ENCODE measurements at places on chromosomes 6 and 20.

DNA sequence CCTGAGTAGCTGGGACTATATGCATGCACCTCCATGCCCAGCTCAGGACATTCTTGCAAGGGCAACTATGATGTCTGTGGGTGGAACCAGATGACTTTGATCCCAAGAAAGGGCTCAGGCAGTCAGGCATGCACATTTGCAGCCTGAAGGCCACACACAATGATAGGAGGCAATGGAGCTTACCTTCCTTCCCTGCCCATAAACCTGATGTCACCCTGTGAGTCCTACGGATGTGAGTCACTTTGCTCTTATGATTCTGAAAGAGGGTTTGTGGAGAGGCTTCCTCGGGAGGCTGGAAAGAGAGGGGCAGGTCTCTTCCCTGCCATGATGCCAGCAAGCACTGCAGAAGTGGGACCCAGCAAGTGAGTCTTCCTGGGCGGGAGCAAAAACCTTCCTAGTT, 202.4 kb downstream of the LY86 start:
- peak; percentile 97 for DNase-seq

GRCh38 chr6:87798393-87799278, 96.6 kb upstream of the AKIRIN2 start:
- DNase-seq, result no peak

GRCh38 chr20:38211200-38212097, 46.4 kb upstream of the TGM2 start:
- DNase-seq, result no peak

DNA sequence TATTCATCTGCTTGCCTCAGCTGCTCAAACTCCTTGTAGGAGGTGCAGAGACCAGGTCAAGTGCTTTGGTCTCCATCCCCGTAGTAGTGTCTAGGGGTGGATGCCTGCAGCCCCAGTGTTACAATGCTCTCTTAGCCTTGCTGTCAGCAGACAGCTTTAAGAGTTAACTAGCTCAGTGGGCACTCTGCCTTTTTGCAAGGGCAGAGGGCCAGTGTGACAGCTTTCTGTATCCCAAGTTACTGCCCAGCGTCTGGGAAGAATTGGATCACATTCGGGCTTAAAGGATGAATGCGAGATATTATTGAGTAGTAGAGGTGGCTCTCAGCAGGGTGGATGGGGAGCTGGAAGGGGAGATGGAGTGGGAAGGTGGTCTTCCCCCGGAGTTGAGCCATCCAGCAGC, 339.9 kb upstream of the RNF217 start:
- DNase-seq, result no peak

DNA sequence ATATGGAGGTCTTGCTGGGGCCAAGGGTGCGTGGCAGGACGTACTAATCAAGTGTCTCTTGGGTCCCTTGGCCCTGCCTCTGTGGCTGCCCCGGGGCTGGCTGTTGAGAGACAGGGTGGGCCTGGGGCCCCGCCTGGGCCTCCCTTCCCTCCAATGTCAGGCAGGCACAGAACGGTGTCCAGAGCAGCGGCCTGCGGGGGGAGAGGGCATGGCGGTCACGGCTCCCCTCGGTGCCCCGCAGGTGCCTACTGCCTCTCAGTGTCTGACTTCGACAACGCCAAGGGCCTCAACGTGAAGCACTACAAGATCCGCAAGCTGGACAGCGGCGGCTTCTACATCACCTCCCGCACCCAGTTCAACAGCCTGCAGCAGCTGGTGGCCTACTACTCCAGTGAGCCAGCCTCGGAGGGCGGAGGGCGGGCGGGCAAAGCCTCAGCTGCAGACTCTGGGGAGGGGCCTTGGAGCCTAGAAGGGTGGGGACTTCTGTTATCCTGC, 50.0 kb downstream of the SRC start:
- DNase-seq, result no peak

- DNase-seq, result no peak
Measured at GRCh38 chr20:18734525-18735189, 78.9 kb upstream of the SCP2D1 start.

- no peak for DNase-seq
Measured at GRCh38 chr6:145885431-145885830, 70.8 kb upstream of the FBXO30 start.

GRCh38 chr6:122408702-122409458, 9.4 kb downstream of the HSF2 start:
- no peak for DNase-seq

DNA sequence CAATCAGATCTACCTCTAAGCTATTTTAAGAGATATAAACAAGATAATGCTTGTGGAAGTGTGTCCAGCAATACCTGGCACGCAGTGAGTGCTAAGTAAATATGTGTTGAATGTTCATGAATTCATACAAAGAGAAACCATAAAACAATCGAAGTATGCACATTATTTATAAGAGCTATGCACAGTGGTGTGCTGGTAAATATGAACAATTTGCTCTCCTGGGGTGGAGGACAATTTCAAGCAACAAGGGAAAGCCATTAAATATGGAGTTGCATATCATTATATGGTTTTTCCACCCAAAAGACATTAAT, 526.6 kb upstream of the MARCKS start:
- DNase-seq, result no peak

DNA sequence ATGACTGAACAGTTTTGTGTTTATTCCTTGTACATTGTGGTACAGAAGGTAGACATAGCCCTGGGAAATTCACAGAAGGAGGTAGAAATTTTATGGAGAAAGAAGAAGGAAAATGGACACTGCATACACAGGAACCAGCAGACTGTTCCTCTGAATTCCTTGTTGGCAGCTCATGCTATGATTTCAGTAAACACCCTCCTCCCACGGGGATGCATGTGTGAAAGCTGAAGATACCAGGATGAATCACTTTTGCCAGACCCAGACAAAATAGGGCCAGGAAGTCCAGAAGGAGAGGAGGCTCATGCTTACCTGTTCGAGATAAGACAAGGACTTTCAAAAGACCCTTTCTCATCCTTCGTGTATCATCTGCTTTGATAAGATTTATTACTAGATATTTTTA, 110.3 kb upstream of the GGTLC1 start:
- no peak for DNase-seq

- no peak for DNase-seq
Measured at GRCh38 chr6:170063851-170064602, 226.9 kb downstream of the DLL1 start.

DNA sequence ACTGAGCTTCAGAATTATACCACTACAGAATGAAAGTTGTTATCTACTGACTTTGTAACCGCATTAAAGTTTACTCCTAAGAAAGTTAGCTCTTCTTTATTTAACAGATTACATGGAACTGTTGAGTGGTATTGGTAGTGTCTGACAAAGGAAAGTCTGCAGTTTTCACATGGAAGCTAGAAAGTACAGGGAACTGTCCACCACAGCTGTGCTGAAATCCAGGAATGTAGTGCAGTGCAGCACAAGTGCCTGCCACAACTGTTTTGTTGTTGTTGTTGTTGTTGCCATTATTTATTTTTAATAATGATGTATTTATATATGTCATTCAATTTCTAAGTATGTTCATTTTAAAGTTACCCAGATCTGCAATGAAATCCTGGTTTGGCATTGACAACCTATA, 464.9 kb downstream of the TBC1D32 start:
- no peak for DNase-seq

DNA sequence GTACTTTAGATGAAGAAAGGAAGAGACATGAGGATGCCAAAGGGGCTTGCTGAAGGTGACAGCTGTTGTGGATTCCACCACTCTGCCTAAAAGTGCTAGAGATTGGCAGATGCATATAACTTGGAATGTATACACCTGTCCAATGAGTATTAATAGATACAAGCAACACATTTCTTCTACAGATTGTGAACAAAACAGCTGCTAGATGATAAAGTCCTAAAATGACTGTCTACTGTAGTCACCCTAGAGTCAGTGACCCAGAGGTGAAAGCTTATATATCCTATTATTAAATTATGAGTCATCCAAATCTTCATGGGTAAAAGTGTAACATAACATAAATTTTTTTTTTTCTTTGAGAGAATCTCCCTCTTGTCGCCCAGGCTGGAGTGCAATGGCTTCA, 5.2 kb downstream of the RNF217 start:
- peak; percentile 21 for DNase-seq

- no peak for DNase-seq
Measured at GRCh38 chr20:46179862-46180261, 61.7 kb downstream of the CD40 start.

DNA sequence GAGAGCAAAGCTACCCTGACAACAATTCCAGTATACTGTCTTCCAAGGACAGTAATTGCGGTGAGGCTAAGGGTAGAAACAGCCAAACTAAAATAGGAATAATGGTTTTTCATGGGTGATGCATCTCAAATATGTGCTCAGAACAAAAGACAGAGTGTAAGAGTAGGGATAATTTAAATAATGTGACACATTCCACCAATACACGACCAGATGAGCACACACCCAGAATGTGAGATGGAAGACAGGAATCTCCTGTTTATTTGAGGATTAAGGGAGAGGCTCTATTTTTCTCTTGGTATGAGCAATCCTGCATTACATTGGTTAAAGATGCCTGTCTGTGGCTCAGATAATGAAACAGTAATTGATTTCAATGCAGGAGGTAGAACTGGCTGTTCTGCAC, 292.9 kb upstream of the ZFP64 start:
- peak; percentile 84 for DNase-seq

- DNase-seq, result no peak
Measured at GRCh38 chr6:4932228-4932903, 71.5 kb downstream of the RPP40 start.

DNA sequence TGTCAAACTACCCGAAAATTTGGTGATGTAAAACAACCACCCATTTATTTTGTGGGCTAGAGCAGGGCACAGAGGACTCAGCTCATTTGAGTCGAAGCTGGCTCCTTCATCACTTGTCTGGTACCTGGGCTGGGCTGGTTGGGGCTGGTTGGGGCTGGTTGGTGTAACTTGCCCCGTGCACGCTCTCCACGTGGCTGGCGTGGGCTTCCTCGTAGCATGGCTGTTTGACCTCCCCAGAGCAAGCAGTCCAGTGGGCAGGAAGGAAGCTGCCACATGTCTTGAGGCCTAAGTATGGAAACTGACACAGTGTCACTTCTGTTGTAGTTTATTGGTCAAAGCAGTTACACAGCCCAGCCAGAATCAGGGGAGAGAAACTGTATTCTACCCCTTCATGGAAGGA, 27.1 kb downstream of the BCAS4 start:
- DNase-seq, result no peak

- DNase-seq, result no peak
Measured at GRCh38 chr20:40633123-40633850, 55.7 kb downstream of the MAFB start.

Data from HT1080 (cell line).